ENCODE measurements at places on chromosomes 16 and 17. TPM values are rescaled to one million over a fixed set of nuclear protein-coding genes. Genes with fewer than 3 reads are reported as not detected.

GRCh38 chr17:11035681-11036080 is 197.8 kb upstream of the PIRT start:
- DNase-seq, result no peak

The CORO6 gene
- polyA plus RNA-seq, result 8.0 TPM

GRCh38 chr17:57375040-57375769 is 118.9 kb downstream of the MSI2 start:
- no peak for DNase-seq

The CCL1 gene
- polyA plus RNA-seq, result not detected

DNA sequence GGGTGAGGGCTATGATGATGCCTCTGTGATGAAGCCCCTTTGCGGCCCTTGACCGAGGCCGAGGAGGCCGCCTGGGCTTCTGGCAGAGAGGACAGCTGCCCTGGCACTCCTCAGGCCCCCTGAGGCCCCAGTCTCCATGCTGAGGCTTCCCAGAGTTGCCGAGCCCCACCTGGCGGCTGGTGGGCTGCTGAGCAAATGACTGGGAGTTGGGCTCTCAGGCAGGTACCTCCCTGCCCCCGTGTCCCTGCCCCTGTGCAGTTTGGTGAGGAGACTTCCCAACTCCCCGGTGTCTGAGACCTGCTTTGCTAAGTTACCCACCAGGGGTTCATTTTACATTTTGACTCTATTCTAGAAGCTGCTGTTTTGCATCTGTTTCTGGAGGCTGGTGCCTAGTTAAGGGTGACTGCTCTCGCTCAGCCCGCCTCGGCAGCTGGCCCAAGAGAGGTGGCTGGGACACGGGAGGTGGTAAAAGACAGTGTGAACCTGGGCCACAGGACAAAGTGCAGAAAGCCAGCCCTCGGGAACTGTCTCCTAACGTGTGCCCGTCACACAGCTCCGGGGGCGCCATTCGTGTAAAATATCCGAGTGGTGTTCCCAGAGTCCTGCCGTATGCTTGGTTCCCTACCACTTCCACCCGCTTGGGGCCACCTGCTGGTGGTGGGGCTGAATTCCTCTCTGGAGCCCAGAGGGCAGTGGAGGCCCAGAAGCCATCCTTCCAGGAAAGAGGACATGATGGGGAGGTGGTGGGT is 134.5 kb downstream of the RAB11FIP4 start:
- DNase-seq, result no peak

The KRTAP4-9 gene
- not detected for polyA plus RNA-seq

- no peak for DNase-seq
Measured at GRCh38 chr16:85019659-85020245, 7.8 kb upstream of the KIAA0513 start.

- no peak for DNase-seq
Measured at GRCh38 chr16:1950559-1950958, 3.9 kb downstream of the RPL3L start.
